A673 (cell line): ENCODE measurements at places on chromosomes 7 and 10. TPM values are rescaled to one million over a fixed set of nuclear protein-coding genes. Genes with fewer than 3 reads are reported as not detected.

Gene CFAP69
- 2.4 and 4.3 TPM in 2 replicates for total RNA-seq

Gene ST8SIA6
- total RNA-seq: not detected in 2 replicates

Gene AKR1C1
- total RNA-seq: 9.8 and 10.2 TPM in 2 replicates

Gene IKZF5
- 13.8 and 14.4 TPM in 2 replicates for total RNA-seq

Gene STEAP1B
- 49.9 and 53.0 TPM in 2 replicates for total RNA-seq

Gene GRID1
- total RNA-seq: not detected in 2 replicates

Gene HOXA11
- not detected in 2 replicates for total RNA-seq

Gene GPR22
- total RNA-seq: not detected in 2 replicates

Gene CRTAC1
- total RNA-seq: not detected in 2 replicates
